ENCODE measurements at places on chromosomes 2 and 18.

GRCh38 chr18:43875511-43875910 lies 598.2 kb upstream of the SYT4 start:
- no peak for DNase-seq

DNA sequence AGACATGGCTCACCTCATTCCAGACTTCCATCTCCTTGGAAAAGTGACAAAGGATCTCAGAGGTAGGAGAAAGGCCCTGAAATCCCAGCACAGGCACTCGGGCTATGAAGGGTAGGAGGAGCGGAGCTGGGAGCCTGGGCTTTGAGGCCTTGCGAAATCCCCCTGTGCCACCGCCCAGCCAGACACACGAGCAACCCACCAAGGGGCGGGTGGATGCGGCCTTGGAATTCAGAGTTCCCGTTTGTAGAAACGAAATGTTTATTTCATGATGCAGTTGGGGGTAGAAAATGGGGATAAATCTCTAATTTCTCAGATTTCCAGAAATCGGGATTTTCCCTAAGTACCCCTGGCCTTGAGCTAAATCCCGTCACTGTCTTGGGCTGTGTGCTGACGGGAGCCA lies 177.1 kb upstream of the HDAC4 start:
- DNase-seq = no peak

- DNase-seq = no peak
Measured at GRCh38 chr2:135586148-135586547, 54.9 kb downstream of the R3HDM1 start.

DNA sequence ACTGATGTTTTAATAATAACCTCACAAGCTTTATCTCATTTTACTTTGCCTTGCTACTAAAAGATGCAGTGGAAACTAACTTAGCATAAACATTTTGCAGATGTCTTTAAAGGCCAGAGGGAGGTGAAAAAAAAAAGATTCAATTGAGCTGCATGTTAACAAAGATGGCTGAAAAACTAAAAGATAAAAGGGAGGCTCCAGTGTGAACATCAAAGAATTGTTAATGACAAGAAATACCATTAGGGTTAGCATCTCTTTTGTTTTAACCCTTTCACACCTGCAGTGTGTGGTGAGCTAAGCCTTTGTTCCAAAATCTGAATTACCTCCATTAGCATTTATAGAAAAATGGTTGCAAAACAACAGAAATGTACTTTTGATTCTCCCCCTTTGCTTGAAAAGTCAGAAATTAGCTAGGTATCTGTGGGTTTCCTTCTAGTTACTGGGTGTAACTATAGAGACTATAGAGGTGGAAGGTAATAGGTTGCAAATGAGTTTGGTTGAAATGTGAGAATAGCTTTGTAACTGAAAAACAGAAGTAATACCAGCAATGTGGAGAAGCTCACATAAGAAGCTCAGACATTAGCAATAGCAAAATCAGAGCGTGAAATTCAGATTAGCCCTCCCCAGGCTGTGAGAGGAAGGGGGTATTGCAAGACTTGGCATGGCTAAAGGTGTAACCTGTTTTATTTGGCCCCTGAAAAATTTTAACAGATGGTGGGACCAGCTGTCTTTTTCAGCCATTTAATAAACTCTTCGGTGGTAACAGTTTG lies 34.8 kb upstream of the SP5 start:
- DNase-seq = no peak

- no peak for DNase-seq
Measured at GRCh38 chr2:168632709-168633121, 169.7 kb upstream of the NOSTRIN start.

- DNase-seq = peak; percentile 61
Measured at GRCh38 chr18:63237881-63238692, 81.5 kb downstream of the BCL2 start.

DNA sequence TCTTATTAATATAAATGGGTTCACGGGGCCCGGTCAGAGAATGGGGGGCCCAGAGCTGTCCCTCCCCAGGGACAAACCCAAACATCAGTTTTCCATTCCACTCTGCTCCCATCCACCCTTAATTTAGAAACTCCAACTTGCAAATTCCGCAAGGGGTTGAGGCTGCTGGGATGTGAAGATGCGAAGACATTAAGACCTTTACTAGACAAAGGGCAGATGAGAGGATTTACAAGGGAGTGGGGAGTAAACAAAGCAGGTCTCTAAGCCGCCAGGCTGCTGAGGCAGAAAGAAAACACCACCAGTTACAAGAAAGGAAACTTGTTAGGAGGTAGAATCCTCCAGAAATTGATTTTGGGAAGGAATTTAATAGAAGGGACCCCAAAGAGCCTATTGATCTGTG lies 33.1 kb downstream of the MARCO start:
- no peak for DNase-seq

DNA sequence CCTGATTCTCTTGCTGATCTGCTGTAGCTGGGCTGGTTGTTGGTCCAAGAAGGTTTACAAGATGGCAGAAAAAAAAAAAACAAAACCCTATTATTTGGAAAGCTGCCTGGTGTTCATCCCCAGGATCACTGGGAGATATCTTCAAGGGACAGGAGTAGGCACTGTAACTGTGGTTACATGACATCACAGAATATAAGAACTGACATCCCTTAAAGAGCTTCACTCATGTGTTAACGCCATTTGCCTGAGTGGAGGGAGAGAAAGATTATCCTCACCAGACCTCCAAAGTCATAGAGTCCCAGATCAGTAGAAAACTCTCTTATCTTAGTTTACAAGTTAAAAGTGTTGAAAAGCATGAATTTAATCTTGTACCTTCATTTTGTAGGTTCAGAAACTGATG lies 95.3 kb upstream of the BZW1 start:
- no peak for DNase-seq

GRCh38 chr2:197839327-197839726 lies 34.9 kb downstream of the PLCL1 start:
- DNase-seq = no peak

DNA sequence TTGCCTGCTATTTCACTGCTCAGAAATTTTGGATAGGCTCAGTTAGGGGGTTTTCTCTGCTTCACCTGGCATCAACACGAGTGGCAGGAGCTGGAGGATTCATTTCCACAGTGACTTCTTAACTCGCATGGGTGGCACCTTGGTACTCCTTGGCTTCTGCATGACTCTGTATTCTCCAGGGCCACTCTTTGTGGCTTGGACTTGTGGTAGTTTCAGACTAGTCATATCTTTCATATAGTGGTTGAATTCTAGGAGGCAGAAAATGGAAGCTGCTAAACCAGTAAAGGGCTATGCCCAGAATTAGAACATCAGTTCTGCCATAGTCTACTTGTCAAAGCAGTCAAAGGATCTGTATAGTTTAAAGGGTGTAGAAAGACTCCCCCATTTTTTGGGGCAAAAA lies 6.8 kb downstream of the MAIP1 start:
- no peak for DNase-seq

DNA sequence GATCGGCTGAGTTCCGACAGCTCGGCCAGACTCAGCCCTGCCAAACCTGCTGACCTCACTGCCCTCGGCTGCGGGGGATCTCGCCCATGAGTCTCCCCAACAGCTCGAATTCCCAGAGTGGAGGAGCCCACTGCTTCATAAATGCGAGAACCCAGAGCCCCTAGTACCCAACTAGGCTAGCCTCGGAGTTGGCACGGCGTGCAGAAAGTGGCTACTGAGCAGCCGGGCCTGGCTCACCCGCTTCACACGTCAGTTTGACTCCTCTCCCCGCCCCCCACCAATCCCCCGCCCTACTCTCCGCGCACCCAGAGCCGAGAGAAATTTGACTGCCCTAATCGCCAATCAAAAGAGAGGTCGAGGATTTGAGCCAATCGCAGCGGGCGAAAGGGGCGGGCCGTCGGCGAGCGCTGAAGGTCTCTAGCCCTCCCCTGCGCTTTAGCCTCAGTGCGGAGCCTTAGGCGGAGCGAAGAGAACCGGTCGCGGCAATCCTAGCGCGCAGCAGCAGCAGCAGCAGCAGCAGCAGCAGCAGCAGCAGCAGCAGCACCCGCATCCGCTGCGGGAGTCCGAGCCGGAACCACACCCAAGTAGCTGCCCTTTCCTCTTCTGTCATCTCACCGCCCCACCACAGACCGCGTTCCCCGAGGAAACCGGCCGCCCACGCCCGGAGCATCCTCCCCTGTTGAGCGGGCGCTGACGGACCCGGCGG lies at the start of gene GLS:
TSS of gene GLS (plus strand) at position 444 of the 706 bp plus-strand sequence. CDS start 264 bp downstream, outside the sequence.
- peak; percentile 97 for DNase-seq

DNA sequence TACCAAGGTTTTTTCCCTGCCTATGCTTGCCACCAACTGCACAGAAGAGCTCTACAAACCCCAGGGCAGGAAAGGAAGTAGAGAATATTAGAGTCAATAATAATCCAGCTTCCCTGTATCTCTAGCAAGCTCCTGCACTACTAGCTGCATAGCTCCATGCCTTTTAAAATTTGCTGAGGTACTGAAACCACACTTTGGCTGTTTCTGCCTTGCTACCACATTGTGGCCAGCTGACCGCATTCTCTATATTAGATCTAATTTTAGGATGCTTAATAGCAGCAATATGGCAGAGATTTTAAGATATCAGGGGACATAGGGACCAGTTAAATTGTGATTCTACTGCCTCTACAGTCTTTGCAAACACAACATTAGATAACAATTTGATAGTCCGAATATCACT lies 534.6 kb downstream of the MBD2 start:
- DNase-seq = no peak

- peak; percentile 27 for DNase-seq
Measured at GRCh38 chr2:162581959-162582798, 238.2 kb downstream of the GCA start.

- no peak for DNase-seq
Measured at GRCh38 chr2:203741566-203741965, 35.1 kb downstream of the CD28 start.

DNA sequence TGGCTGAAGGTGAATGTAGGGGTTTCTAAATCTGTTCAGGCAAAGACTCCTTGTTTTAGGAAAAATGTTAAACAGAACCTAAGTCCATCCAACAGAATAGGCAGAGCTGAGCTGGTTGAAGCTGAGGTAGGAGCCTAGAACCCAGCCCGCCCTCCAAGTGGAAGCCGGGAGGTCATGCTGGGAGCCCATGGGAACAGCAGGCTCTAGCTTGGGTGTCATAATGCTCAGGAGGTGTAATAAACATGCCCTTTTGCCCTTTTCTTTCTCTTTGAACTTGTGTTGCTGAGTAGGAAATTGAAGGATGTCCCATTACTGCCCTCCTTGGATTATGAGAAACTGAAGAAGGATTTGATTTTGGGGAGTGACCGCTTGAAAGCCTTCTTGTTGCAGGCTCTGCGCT lies 60.3 kb downstream of the ARMC9 start:
- DNase-seq = no peak

DNA sequence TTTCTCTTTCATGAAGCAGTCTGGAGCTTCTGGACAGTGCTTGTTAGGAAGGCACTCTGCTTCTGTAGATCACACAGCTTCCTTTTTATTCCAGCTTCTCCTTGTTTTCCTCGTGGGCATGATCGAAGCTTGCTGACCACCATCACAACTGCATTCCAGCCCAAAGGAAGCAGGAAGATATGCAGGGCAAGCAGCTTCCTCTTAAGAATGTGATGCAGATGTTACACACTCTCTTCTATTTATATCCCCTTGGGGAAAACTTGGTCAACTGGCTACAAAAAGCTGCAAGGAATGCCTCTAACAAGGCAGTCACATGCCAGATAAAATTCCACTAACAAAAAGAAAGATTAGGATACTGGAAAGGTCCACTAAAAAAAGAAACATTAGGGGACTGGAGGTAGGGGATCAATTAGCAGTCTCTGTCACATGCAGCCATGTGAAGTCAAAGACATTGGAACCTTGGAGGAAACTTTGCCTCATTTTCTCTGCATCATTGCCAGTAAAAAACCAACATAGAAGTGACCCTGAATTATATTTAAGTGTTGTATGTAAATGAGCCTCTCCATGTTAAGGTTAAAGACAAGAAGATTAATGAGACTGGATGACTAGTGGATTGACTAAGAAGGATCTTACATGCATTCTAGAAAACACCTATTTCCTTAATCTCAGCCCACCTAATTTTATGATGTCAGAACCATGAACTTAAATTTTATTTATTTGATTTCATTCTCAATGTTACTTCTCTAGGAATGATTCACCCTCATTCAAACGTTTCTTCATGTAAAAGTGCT lies 98.3 kb downstream of the NAB1 start:
- DNase-seq = no peak

GRCh38 chr2:186101616-186102015 lies 363.0 kb downstream of the FSIP2 start:
- no peak for DNase-seq

DNA sequence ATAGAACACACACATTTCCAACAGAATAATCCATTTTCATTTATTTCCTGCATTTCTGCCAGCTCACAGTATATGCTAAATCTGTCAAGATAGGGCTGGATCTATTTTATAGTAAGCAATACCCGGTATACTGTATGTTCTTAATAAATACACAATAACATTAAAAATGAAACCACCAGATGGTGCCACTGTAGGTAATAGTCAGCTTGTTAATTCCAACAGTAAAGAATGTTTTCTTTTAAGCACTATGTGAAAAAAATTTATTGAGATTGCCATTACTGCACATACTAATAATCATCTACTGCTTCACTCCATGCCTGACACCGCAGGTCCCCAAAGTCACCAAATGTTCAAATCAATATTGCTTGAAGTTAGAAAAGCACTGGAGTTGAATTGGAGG lies 131.5 kb upstream of the PGAP1 start:
- DNase-seq = no peak

DNA sequence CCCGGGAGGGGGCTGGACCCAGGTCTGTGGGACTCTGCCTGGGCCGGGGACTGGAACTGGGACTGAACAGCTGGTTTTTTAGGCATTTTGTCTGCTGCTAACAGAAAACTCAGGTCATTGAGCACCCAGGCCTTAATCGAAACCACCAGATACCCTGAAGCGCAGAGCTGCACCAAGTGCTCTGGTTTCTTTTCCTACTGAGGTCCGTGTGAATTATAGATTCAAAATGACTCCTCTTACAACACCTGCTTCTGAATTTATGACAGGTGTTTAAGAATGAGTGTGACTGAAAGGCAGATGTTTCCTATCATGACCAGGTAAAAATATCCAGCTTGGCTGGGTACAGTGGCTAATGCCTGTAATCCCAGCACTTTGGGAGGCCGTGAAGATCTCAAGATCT lies 47.8 kb downstream of the TRAPPC12 start:
- no peak for DNase-seq

- DNase-seq = peak; percentile 61
Measured at GRCh38 chr2:5609201-5609600, 83.0 kb upstream of the SOX11 start.

DNA sequence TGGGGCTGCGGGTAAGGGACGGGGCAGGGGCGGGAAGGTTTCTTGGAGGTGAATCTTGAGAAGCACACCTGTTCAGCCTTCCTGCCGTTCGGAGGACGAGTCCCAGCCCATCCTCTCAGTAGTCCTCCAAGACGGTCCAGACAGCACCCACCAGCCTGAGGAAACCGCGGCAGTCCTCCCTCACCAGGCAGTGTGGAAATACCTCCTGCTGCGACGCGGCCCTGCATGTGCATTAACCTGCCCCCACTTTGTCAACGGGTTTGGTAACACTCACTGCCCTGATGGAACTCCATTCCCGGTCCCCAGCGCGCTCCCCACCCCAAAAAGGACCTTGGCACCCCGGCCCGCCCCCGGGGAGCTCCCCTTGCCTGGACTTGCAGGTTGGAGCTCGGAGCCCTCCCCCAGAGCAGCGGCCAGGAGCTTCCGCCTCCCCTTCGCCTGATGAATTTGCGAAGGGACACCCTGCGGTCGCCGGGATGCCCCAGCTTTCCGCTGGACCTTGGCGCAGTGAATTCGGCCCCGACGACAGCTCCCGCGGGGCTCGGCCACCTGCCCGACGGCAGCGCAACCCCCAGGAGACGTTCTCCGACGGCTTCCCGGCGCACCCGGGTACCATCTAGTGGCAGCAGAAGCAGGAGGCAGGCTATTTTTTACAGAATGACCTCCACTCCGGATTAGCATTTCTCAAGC lies 31.5 kb downstream of the ACVR1C start:
- DNase-seq = peak; percentile 80

GRCh38 chr2:195937176-195937575 lies 131.5 kb downstream of the DNAH7 start:
- DNase-seq = no peak

Data from H9 (cell line).